ENCODE measurements at places on chromosomes 4 and X.

GRCh38 chrX:143634663-143635455 lies 1.0 kb downstream of the SLITRK4 start:
- no peak for DNase-seq

- no peak for DNase-seq
Observed at GRCh38 chr4:7278981-7279380, 86.6 kb downstream of the SORCS2 start.

GRCh38 chrX:137432609-137433008 lies 133.3 kb upstream of the ZIC3 start:
- no peak for DNase-seq

DNA sequence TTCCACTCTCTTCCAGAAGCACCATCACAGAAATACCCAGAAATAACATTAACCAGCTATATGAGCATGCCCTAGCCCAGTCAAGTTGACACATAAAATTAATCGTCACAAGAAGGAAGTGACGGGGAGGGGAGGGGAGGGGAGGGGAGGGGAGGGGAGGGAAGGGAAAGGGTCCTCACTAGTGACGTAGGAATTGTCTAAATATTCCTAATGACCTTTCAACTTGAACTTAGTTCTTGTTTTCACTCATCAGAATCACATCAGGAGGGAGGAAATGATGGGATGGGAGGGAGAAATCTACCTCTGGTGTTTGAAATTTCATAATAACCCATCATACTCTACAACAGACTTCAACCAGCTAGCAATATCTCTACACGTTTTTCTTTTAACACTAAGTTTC lies 52.2 kb upstream of the NOCT start:
- no peak for DNase-seq

DNA sequence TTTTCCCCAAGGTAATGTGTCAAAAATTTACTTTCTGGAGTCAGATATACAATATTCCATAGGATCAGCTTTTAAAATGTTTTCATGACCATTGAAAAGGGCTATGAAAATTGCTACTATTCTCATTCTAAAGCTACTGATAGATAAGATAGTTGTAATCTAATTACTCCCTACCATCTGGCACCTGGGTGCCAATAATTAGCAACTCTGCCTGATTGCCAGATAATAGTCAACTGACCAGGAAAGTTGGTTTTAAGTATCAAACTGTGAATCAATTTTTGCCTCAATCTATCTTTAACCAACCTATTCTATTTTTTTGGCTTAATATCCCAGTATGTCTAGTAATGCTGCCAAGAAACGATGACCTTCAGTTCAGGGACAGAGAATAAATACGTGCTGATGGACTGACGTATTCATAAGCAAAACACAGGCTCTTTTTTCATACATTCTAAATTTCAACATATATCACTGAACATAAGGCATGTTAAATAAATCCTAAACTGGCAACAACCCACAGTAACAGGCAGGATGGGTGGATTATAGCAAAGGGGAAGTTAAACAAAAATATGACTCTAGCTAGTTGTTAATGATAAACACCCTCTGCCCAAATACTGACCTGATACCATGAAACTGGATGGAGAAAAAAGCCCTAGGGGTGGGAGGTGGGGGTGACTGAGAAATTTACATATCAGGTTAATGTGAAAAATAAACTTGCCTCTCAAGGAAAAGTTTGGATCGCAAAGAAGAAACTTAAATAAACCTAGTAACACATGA lies 18.2 kb downstream of the SH3RF1 start:
- no peak for DNase-seq

DNA sequence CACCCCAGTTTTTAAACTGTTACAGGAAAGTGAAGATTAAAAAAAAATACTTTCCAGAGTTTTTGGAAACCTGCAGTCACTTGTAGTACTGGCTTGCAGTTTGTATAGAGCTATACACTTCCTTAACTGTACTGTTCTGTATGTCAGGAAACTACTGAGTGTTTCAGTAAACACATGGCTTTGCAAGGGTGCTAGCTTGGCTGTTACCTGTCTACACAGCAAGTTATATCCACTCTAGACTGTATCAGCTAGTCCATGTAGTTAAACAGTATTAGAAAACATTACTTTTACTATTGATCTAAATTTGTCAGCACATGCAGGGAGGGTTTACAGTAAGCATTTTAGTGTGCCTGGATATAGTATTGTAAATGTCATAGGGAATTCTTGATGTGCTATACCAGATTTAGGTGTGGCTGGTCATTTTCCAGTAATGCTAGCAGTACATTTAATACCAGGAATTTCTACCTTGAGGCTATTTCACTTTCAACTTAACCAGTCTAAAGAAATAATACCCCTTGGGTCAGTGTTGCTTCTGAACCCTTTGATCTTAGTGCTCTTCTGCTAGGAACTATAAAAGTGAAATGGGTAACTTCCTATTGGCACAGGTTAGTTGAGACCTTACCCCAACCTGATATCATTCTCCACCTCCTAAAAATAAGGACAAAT lies 192.3 kb upstream of the ANKRD50 start:
- no peak for DNase-seq

DNA sequence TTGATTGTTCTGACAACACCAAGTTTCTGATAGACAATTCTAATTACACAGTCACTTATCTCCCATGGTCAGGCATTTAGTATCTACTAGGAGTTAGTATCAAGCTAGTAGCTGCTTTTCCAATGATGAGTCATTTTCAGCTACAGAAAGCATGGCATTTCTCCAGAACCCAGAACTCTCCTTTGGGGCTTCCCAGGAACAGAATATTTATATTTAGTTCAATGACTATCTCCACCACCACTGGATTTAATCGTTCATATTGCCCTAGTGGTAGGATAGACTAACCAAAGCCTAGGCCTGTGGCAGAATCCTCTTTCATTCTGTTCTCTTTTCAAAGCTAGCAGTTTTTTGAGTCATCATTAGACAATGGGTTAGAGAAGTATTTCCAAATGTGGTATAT lies 569.4 kb downstream of the GABRG1 start:
- DNase-seq, result no peak

DNA sequence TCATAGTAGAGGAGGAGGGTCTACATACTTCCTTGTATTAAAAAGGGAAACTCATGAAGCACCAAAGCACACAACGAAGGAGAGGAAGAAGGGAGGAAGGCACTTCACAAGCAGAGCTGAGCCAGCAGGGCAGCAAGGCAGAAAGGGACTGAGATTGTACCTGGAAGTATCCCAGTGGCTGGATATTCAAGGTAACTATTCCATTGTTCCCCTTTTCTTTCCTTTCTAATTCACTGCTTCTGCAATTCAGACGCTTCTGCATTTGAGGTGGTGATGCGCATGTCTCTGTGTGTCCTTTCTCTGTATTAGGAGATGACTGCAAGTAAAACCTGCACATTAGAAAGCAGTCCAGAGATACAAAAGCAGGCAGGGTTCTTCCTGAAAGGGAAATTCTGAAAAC lies 54.9 kb downstream of the UBQLN2 start:
- DNase-seq, result no peak

- no peak for DNase-seq
Observed at GRCh38 chrX:1395646-1396216, 3.8 kb upstream of the SLC25A6 start.

DNA sequence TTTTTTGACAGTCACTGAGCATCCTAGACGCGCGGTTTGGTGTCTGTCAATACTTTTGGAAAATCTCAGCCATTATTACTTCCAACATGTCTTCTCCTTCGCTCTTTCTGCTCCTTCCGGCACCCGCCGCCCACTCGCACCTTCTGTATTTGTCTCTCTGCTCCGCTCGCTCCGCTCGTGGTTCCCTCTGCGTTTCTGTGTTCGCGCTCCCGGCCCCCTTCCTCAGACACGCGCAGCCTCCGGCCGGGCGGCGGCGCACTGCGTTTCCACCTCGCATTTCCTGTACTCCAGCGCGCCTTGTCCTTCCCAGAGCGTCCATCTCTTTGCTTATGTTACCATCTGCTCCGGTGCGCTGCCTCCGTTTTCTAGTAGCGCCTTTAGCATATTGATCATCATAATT lies 21.1 kb downstream of the PDE6B start:
- DNase-seq, result no peak

DNA sequence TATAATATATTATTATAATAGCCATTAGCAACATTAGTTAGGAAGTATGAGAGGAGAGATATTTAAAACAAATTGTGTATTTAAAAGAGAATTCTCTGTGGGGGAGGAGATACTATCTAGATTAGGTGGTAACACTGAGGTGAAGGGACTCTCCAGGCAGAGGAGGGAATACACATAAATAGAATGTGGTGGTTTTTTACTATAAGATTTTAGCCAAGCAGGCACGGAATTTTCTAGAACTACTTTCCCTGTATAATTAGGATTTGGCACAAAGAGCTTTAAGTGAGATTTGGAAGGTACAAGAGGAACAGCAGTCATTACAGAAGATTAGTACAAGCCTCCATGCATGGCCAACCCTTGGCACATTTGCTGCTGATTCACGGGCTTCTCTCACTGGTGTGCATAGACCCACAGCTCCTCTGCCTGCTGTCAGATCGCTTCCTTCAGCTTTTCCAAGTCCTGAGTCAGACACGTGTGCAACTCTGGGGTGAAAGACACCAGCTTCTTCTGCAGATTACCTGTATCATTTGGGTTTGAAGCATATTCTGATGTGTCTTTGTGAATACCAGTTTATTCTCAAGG lies 685.5 kb downstream of the KCTD8 start:
- DNase-seq, result no peak

DNA sequence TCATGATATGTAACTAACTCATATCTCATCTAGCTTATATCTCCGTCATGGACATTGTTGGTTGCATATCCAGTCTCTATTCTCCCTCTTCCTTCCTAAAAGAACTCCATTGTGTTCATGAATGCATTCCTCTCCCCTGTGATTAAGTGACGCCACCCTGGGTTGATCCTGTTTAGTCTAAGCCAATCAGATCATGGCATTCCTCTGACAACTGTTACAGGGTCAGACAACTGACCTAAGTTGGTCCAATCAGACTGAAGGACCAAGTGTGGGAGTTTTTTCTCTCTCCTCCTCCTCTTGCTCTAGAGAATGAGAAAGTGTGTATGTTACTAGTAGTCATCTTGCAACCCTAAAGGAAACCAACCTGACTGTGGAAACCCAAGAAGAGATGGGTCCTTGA lies 3.6 kb downstream of the APOO start:
- no peak for DNase-seq

DNA sequence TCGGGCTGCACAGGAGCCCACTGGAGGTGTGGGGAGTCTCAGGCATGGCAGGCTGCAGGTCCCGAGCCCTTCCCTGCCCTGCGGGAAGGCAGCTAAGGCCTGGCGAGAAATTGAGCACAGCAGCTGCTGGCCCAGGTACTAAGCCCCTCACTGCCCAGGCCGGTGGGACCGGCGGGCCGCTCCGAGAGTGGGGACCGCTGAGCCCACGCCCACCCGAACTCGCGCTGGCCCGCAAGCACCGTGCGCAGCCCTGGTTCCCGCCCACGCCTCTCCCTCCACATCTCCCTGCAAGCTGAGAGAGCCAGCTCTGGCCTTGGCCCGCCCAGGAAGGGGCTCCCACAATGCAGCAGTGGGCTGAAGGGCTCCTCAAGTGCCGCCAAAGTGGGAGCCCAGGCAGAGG lies 82.0 kb upstream of the NEIL3 start:
- DNase-seq, result no peak

- DNase-seq, result no peak
Observed at GRCh38 chr4:6548201-6548881, 26.6 kb upstream of the MAN2B2 start.

- DNase-seq, result no peak
Observed at GRCh38 chr4:137063961-137064360, 468.3 kb downstream of the PCDH18 start.

- no peak for DNase-seq
Observed at GRCh38 chrX:46965125-46965758, 53.0 kb downstream of the JADE3 start.

Data from GM19239 (cell line).